Suprapubic skin (tissue), 4 donors: ENCODE measurements at places on chromosomes 2 and 18.
A peak's percentile ranks its signal among the peaks of the same experiment; 100 is the strongest.

- no peak for DNase-seq
Observed at GRCh38 chr2:111617299-111618225, 266.4 kb downstream of the ANAPC1 start.

GRCh38 chr18:505483-506122 is 5.1 kb upstream of the COLEC12 start:
- no peak for DNase-seq

DNA sequence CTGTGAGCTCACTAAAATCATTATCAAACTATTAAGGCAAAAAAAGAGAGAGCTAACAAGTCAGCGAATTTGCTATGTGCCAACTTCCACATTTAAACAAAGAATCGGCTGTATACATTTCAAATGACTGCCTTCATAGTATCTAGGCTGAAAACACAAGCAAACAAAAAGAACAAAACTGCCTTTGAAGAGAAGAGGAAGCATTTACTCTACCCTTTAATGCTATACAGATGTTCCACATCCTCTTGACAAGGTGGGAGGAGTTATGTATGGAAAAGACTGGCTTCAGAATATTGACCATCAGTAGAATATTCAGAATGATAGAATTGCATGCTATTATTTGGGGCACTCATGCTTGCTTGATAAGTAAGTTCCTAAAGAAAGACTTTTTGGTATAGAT is 741.7 kb downstream of the PLCL1 start:
- no peak for DNase-seq

- no peak for DNase-seq
Observed at GRCh38 chr2:202001826-202002225, 31.8 kb upstream of the FZD7 start.

DNA sequence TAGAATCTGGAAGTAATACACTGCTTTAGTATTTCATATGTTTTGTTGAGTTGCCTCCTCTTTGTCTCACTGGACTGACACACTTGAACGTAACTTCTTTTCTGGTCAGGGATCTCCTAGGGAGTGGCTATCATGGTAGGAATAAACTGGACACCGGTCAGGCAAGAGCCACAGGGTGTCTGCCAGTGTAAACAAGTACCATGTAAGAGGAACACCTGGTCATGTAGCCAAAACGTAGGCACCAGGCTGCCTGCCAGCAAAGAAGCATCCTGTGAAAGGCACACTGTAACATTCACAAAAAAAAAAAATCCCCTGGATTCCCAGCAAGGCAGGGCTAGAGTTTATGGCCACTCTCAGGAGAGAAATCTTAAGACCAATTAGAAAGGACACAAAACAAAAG is 372.8 kb upstream of the RND3 start:
- no peak for DNase-seq

GRCh38 chr2:67782443-67782842 is 280.4 kb downstream of the C1D start:
- DNase-seq: no peak

DNA sequence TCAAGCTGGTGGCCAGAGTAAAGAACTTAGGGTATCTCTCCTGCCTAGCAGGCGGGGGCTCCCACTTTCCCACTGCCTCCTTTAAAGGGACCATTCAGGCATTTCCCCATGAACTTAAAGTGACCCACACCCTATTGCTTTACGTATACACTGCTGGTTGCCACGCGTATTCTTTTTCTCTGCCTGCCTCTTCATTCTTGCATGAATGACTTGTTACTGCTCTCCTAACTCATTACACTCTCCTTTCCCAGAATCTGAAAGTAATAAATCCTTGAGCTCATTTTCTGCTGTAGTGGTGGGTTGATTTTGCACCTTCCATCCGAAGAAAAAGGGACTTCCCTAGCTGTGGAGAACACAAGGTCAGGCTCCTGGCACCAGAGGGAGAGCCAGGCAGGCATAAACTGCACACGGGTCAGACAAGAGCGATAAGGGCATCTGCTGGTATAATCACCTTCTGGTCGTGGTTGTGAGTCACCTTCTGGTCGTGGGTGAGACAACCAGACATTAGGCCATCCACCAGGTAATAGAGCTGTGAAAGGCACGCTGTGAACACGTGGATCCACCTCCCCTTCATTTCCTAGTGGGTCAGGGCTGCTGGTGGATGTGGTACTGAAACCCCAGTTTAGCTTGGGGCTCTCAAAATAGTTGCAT is 950.3 kb downstream of the SOCS6 start:
- DNase-seq: no peak

DNA sequence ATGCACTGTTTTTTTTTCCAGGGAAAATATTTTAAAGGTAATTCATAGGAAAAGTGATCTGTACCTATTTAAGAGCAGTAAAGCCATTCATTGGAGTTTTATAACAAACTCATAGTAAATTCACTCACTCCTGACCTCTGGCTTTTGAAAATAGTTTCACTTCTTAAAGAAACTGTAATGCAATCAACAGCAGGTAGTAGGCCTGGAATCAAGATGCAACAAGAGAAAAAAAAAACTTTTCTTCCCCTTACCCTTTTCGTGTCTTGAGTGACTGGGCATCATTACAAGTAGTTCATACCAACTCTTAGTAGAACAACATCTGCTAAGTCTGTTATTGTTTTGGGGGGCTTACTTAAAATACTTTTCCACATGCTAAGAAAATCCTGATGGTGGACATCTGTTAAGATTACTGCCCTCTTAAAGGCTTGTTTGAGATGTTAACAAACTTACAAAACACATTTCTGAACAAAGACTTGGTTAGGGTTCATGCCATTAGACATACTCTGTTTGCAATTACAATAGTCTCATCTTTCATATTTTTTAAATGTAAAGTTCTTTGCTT is 164.1 kb upstream of the FOSL2 start:
- no peak for DNase-seq

- DNase-seq: no peak
Observed at GRCh38 chr18:49141491-49141890, 190.7 kb upstream of the SMAD7 start.

- DNase-seq: no peak
Observed at GRCh38 chr2:233714121-233714520, 1.4 kb downstream of the UGT1A5 start.

DNA sequence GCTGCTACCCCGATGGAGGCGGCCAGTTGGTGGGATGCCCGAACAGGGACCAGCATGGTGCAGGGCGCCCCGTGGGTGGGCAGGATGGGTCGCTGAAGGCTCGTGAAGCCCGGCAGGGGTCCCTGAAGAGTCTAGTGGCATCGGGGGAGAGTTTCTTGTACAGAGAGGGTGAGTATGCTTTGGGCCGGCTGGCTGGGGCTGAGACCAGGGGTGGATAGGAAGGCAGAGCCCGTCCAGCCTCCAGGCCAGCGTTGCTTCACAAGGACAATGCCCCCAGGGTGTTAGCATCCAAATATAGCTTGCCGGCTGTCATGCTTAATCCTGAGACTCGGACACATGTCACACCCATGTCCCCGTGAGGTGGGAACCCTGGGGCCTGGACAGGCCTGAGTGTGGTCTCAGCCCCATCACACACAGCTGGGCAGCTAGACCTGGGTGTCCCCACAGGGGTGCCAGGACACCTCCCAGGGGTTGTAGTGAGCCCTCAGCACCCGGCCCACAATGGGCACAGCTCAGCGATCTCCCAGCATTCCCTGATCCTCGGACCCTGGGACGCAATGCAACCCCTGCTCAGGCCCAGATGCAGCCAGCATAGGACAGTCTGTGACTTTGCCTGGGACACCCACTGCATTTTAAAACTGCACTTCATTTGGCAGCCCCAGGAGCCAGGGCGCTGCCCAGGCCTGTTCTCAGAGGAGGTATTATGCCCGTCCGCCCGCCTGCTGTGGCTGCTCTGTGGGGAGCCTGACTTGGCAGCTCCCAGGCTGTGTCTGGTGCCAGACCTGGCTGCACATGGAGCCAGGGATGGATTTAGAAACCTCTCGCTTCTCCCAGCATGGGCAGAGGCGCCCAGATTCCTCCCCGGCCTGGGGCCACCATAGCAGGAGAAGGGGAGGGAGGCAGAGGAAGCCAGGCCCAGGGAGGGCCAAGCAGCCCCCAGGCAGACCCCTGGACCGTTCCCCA is 36.4 kb downstream of the RAMP1 start:
- no peak for DNase-seq

DNA sequence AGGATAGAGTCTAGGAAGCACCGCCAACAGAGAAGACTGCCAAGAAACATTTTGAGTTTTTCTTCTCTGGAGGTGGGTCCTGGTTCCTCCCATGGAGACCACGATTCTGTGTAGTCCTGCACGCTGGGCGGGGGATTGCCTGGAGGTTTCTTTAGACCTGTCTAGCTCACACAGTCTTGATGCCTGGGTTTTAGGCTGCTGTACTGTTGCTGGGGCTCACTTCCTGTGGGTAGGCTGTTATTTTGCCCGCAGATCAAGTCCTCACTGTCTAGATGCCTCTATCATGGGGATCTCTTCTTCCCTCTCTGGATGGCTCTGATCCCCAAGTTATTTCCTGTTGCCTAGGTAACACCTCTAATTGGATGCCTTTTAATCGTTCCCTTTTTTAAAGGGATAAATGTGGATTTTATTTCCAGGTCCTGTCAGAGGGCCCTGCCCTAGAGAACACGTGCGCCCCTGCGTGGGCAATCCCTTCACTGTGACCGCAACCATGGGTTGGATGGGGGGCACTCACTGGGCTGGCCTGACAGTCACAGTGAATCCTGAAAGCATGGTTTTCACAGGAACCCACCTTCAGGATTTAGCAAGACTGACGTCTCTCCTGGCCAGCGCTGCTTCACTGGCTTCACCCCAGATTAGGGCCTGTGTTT is 115.7 kb downstream of the MSH2 start:
- no peak for DNase-seq

- peak; percentile 70 for DNase-seq
Observed at GRCh38 chr2:148021059-148021861, at the start of gene MBD5. Gene MBD5, plus strand, starts transcription at chr2:148021091.

- DNase-seq: no peak
Observed at GRCh38 chr2:134283661-134284060, 29.8 kb downstream of the MGAT5 start.

- no peak for DNase-seq
Observed at GRCh38 chr2:170226216-170226615, 48.3 kb downstream of the MYO3B start.
